Activated naive CD8-positive, alpha-beta T cell treated with anti-CD3 and anti-CD28 coated beads for 36 hours (primary cell): ENCODE measurements at places on chromosomes 7 and 10. TPM values are rescaled to one million over a fixed set of nuclear protein-coding genes. Genes with fewer than 3 reads are reported as not detected.

DNA sequence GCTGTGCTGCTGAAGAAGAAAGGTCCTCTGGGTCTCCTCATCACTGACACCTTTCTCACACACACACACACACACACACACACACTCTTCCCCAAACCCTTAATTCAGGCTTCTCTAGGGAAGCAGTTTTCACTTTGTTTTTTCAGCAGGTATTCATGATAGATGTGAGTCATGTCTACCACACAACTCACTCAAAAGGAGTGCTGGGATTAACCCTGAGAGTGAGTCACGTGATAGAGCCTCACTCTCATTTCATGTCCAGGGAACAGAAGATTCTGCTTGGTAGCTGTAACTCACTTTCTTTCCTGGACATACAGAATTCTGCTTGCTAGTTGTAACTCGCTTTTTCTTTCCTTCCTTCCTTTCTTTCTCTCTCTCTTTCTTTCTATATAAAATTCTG, 45.4 kb downstream of the VIM start:
- no peak for DNase-seq

- DNase-seq: no peak
Observed at GRCh38 chr10:17425584-17426262, 28.7 kb downstream of the ST8SIA6 start.

FBXL13 gene
- total RNA-seq: 0.78 TPM

DNA sequence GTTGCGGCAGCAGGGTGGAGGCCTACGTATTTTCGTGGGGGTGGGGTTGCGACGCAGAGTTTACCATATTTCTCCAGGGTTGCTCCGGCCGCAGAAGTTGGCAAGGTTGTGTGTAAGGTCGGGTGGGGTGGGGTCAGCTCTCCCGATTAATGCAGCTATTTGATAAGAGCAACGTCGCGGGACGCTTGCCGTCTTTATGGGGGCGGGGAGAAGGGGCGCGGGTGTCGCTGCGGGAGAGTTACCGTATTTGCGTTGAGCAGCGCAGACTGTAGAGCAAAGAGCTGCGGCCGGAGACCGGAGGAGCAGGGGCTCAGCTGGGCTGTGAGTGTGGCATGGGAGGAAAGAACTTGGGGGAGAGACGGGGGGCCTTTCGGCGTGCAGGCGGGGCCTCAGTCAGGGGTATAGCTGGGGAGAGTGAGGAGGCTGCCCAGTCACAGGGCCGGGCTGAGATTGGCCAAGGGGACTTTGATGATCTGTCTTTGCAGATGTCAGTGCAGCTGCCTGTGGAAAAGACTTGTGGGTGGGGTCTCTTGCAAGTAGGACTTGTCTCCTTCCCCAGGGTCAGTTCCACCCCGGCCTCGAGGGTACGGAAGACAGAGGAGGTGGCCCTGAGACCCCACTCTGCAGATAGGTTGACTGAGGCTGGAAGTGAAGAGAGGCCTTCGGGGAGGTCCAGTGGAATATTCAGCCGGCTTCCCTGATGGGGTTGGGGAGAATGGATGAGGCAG, 26.6 kb downstream of the ZNF775 start:
- peak; percentile 44 for DNase-seq

DNA sequence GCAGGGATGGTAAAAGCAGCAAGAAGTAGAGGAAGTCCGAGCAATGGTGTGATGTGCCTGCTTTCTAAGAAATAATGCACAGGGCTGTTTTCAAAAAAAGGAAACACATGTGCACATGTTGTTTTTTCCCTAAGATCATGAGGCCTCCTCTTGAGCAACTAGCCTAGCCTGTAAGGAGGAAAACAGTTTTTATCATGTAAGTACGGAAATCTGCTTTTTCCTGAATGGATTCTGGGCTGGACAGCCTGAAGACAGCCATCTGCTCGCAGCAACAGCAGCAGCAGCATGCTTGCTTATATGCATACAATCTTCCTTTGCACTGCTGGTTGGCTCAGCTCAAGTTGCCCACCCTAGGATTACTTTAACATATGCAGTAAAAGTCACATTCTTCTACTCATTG, 87.1 kb downstream of the HIBADH start:
- no peak for DNase-seq

TDRD1 gene
- 0.21 TPM for total RNA-seq

- no peak for DNase-seq
Observed at GRCh38 chr10:33180390-33180789, 154.1 kb downstream of the NRP1 start.

NUDT13 gene
- total RNA-seq: 1.2 TPM

GRID2IP gene
- total RNA-seq: not detected

DNA sequence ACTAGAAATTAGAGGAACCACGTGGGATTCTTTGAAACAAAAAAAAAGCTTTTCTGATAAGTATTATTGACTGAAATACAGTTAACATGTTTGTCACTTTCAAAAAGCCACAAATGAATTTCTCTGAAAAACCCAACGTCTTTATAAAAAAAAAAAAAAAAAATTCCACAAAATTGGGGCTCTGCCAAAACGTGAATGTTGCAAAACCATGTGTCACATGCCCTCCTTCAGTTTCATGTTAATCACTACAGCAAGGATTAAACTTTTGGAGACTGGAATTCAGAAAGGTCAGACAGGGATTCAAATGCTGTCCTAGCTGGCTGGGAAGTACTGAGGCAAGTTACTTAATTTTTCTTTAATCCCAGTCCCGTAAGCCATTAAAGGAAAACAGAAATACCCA, 278.0 kb upstream of the KLF14 start:
- DNase-seq: no peak

DNA sequence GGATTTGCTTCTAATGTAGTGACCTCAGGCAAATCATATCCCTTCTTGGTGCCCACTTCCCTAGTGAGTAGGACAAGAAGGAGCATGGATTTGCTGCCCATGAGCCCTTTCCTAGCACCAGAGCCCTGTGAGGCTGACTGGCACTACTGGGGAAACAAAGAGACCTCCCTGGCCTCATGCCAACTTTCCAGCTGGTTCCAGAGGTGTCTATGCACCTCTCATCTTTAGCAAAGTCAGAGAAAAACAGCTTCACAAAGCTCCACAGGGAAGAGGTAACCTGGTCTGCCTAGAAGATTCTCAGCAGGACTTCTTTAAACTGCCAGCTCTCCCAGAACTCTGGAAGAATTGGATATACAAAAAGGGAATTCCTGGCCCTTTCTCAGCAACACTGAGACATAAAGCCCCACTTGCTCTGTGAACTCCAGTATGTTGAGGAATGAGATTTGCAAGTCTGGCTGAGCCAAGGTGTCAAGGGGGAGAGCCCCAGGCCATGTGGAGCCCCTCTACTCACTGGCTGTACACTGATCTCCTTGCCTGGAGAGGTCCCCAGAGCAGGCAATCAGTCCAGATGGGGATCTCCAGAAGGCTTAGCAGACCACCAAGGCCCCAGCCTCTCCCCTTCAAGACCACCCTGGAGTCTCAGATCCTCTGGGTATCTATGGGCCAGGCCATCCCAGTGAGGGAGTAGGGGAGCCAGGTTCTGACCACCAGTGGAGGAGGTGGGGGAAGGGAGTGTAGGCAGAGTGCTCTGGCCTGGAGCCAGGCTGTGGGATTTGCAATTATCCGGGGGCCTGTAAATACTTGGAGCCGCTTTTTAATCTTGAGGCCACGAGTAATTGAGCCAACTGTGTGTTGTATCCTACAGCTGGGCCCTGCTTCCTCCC, 24.4 kb upstream of the RBM20 start:
- DNase-seq: no peak

VPS37D gene
- total RNA-seq: 0.44 TPM

DNA sequence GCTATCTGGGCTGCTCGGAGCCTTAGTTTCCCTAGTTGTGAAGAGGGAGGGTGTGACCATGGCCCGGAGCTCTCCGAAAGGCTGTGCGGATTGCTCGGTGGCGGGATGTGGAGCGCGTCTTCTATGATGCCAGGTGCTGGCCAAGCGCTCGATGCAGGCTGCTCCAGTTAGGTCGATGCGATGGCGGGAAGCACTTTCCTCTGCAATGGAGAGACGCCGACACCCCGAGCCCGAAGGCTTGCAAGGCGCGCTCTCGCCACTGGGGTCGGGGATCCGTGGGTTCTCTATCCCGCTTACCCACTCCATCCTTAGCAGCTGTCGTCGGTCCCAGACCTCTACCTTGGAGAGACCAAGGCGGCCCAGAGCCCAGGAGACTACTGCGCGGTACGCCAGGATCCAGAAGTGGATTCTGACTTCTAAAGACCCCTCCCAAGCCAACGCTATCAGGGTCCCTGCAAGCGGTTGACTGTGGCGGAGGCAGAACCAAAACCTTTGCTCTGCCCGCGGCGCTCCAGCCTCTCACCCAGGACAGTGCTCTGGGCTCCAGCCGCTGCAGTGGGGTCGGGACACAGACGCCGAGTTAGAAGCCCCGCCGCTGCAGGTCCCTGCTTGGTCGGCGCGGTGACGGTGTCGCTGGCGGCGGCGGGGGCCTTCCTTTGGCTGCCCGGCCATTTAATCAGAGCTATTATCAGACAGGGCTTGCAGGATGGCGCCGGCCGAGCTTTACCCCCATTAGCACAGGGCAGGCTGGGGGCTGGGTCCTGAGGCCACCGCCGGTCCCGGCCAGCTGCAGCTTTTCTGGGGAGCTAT, 7.8 kb upstream of the TBX20 start:
- DNase-seq: no peak

- DNase-seq: no peak
Observed at GRCh38 chr7:113550966-113551365, 367.8 kb downstream of the PPP1R3A start.

TBX20 gene
- total RNA-seq: 0.12 TPM
